ENCODE measurements at places on chromosomes 6 and 20.

GRCh38 chr20:62409931-62410745 lies 3.1 kb upstream of the CABLES2 start:
- DNase-seq: no peak

- peak; percentile 41 for DNase-seq
These were observed 3.1 kb downstream of the MTCL3 start for GRCh38 chr6:127515794-127516661.

DNA sequence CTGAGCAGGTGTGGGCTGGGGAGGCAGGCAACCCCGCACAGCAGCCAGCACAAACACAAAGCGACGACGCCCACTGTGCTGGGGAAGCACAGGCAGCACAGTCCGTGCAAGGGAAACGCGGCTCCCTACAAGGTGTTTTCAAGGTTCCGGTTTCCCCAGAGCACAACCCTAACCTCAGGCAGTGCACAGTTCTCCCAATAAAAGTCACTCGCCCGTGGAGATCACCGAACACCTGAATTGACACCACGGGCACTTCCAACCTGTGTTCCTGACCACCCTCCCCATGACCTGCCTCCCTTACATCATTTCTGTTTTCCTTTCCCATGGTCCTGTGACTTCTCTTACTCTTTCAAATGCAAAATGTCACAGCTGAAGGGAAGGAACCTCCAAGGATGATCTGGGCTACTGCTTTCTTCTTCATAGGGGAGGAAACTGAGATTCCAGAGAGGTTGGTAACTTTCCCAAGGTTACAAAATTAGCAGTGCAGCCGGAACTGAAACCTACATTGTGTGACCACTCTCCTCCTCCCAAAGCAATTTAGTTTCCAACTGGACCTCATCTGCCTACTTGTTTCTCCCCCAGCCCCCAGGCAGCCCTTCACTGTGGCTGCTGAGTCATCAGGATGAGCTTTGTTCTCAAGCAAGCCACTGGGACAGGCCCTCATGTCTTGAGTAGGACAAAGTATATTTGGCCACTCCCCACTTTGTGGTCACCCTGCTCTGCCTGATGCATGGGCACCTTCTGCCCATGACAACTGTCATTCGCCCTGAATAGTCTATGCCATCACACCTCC lies 125.3 kb downstream of the ATXN1 start:
- DNase-seq: no peak

GRCh38 chr6:55941702-55942101 lies 66.3 kb upstream of the BMP5 start:
- DNase-seq: no peak

GRCh38 chr20:23652371-23652770 lies 14.6 kb upstream of the CST3 start:
- no peak for DNase-seq

DNA sequence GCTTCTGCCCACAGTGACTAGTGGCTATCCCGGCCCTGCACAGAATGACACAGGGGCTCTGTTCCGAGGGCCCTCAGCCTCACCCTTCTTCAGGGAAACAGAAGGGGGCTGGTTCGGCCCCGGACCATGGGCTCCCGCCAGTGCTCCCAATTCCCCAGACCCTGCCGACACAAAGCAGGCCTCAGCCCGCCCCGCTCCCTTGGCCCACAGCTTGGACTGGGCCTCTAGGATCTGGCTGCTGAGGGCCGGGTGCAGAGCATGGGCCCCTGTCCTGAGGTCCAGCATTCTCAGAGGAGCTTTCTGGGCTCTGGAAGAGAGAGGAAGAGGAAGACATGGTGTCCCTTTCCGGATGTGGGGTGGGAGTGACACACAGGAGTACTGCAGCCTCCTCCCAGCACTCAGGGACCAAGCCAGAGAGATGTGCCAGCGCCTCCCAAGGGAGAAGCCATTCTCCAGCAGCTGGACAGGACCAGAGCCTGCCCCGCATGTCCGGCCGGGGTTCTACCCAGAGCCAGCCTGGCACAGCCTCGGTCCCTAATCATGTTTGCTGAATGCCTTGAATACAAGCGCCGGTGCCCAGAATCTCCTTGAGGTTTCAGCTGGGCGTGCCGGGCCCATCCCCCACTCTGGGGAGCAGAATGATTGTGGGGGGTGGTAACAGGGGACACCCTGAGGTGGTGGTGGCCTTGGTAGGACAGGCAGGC lies 23.9 kb downstream of the C20orf203 start:
- DNase-seq: no peak

- DNase-seq: no peak
These were observed 168.4 kb upstream of the UST start for GRCh38 chr6:148578489-148578814.

DNA sequence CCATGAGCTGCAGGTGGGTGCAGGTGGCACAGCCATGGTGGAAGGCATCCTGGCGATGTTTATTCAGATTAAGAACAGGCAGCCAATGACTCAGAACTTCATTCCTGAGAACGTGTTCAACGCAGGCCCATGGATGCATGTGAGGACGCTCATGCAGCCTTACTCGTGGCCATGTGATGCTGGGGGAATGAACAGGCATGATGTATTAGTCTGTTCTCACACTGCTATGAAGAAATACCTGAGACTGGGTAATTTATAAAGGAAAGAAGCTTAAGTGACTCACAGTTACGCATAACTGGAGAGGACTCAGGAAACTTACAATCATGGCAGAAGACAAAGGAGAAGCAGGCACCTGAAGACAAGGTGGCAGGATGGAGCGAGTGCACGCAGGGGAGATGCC lies 146.6 kb downstream of the RNASET2 start:
- no peak for DNase-seq

DNA sequence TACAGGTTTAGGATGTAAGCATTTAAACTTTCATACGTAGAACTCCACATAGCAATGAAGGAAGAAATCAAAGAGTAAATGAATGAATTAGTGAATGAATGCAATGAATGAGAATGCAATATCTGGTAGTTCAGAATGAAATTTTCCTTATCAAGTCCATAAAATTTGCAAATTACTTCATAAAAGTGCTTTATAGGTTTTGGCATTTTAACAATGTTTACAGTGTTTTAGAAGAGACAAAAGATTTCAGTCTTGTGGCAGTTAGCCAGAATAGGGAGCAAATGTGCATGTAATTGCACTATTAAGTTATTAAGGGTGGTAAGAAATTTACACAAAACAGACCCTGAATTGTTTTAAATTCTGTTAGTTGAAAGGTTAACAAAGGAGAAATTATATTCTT lies 739.4 kb upstream of the FLRT3 start:
- no peak for DNase-seq

GRCh38 chr6:154241581-154241980 lies 115.0 kb downstream of the IPCEF1 start:
- DNase-seq: no peak

DNA sequence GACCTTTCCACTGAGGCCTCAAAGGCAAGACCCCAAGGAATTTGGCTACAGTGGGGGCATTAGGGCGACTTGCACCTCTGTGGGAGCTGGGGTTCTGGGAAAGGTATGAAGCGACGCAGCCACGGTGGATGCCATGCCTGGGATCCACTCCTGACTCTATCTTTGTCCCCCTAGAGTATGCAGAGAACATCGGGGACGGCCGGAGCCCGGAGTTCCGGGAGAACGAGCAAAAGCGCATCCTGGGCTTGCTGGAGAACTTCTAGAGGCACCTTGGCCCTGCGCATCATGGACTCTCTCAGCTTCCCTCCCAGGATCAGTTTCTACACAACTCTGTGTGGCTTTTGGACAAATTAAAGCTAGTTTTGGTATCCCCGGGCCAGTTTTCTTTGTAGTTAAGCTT lies 31.2 kb upstream of the VSTM2L start:
- no peak for DNase-seq

DNA sequence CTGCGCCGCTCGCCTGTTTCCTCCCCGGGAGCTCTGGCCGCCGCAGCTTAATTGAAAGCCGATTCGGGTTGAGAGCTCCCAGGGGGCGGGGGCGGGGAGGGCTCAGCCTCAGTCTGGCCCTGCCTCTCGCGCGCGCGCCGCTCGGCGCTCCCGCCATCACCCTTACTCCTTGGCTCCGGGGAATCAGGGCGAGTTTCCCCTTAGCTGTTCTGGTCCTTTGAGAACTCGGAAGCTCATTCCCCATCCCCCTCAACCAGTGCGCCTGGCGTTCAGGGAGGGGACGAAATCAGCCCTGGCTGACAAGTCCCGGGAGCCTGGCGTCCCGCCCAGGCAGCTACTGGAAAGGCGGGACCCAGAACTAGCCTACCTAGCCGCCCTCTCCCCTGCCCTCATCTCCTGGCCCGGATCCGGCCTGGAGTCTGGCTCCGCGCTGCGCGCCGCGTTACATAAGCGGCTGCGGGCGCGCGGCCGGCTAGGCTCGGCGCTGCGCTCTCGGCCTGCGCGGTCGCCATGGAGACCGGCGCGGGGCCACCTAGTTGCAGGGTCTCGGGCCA lies 2.8 kb downstream of the SLC12A5 start:
- DNase-seq: no peak

- no peak for DNase-seq
These were observed 180.0 kb downstream of the SOX4 start for GRCh38 chr6:21773576-21773968.

GRCh38 chr6:166402582-166403277 lies 20.0 kb upstream of the MPC1 start:
- DNase-seq: no peak

GRCh38 chr6:117559299-117559698 lies 43.0 kb downstream of the GOPC start:
- DNase-seq: no peak

- no peak for DNase-seq
These were observed 18.2 kb downstream of the AKAP12 start for GRCh38 chr6:151257985-151258445.

DNA sequence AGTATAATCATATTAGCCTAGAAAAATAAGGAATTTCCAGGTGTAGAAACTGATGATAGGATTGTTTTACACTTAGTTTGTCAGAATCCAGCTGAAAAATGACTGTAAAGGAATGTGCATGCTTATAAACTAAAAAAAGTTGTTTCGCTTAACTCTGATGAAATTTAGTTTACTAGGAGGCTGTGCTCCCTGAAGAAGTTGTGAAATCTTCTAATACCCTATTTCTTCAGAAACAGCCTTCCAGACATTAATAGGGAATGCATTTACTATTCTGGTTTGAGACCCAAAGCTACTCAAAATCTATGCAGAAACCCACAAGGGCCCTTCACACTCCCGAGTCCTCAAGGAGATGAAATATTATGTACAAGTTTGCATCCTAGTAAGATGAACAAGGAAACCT lies 105.5 kb upstream of the SSTR4 start:
- DNase-seq: no peak

GRCh38 chr6:140414966-140415620 lies 1040.6 kb upstream of the CITED2 start:
- DNase-seq: no peak

GRCh38 chr20:21237956-21238799 lies 65.0 kb upstream of the XRN2 start:
- no peak for DNase-seq

DNA sequence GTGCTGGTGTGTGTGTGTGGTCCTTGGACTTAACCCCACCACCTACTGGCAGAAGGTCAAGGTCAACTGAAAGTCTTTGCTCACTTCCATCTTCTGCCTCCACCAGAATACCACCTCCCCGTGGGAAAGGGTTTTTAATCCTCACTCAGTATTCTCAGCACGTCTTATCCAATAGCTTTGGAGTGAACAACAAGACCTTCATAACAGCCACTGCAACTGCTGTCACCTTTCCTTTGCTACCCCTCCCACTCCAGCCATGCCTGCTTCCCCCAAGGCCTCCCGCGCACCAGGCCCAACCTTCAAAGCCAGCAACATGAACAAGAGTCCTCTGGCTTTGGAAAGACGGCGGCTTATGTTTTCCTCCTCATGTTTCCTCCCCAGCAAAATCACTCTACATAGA lies 787 bp upstream of the BTN2A2 start:
- no peak for DNase-seq

DNA sequence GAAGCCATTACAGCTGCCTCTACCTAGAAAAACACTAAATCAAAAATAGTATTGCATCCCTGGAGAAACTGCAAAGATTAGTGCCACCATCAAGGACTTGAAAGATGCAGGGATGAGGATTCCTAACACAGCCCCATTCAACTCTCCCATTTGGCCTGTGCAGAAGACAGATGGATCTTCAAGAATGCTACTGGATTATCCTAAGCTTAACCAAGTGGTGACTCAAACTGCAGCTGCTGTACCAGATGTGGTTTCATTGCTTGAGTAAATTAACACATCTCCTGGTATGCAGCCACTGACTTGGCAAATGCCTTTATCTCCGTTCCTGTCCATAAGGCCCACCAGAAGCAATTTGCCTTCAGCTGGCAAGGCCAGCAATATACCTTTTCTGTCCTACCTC lies 117.4 kb downstream of the TBC1D32 start:
- DNase-seq: no peak

GRCh38 chr6:14732844-14733757 lies 512.8 kb upstream of the JARID2 start:
- peak; percentile 57 for DNase-seq

DNA sequence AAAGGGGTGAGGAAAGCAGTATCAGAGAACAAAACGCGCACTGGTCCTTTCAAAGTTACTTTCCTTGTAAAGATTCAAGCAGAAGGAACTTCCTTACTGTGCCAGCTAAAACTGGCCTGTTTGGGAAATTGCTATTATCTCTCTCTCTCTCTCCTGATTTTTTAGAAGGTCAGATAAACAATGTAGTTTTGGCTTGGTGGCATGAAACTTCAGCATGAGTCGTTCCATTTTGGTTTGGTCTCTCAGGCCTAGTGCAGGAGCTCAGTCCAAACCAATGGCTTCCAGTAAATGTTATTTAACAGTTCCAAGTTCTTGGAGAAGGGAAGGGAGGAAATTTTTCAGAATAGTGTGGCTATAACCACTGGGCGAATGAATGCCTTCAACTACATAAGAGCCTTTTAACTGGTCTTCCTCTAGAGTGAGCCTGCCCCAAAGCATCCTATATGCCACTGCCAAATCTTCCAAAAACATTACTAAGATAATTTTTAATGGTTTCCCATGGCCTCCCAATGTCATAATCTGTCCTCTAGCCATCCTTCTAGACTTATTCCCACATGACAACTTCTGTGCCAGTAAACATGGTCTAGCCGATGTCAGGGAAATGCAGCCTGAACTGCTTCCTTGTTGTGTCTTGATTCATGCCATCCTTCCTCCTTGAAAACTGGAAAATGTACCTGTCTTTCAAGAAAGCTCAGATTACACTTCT lies 9.1 kb upstream of the SNX9 start:
- DNase-seq: no peak

GRCh38 chr6:105675715-105676397 lies 273.0 kb upstream of the PREP start:
- no peak for DNase-seq

DNA sequence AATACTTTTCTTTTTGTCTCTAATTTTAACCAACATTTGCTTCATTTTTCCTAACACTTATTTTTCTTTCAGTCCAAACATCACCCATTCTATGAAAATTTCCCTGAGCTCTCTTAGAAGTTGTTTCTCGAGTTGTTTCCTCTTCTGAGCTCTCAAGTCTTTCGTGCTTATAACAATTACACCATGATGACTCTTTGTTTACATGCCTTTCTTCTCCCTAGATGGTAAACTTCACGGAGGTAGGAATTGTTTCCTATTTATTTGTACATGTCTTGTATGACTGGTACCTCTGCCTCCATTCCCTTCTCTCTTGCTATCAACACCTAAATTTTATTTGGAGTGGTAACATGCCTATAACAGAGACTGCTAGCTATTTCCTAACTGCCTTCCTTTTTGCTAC lies 6.4 kb downstream of the BLOC1S5 start:
- DNase-seq: no peak
